T-helper 9 cell (primary cell): ENCODE measurements at places on chromosomes 13 and 19.

GRCh38 chr19:49390929-49391359 lies 2.9 kb downstream of the KASH5 start:
- DNase-seq, result no peak

DNA sequence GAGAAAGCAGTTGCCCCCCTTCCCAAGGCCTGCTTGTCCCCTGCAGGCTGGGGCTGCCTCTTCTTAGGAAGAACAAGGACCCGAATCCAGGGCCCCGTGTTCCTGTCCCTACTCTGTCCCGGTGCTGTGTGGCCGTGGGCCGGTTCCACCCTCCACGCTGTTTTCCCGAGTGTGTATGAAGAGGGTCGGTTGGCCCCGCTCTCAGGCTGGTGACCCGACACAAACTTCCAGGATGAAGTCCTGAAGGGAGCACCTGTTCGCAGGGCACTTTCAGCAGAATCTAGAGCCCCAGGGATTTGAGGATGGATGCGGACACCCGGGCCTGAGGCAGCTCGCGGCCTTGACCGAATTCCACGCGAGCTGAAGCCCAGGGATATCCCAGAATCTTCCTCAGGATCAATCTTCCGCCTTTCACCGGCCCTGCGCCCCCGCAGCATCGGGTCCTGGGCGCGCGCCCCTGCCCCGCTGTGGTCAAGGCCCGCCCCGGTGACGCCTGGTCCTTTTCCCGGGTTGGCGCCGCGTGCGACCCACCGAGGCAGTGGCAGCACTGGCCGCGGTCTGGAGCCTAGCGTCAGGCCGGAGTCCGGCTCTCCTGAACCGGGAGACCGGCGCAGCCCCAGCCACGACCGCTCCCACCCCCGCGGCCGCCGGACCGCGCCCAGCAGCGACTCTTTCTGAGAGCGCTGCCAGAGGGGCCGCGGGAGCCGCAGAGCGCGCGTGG lies 528 bp upstream of the CHST8 start:
- no peak for DNase-seq

DNA sequence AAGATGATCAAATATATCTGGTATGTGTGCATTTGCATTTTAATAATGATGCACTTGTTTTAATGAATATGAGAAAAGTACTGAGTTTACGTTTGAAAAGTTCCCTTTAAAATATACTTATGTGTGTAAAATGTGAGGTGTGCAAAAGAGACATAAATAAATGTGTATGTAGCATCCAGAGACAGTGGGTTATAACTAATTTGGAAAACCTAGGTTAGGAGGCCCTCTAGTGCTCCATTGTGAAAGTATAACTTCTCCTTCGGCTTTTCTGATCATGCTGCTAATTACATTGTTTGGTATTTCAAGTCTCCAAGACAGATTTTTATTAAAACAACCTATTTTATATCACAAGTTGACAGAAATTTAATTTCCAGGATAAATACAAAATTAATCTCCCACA lies 30.1 kb downstream of the SCEL start:
- DNase-seq, result no peak

GRCh38 chr19:40244579-40245317 lies 18.3 kb upstream of the CCNP start:
- no peak for DNase-seq

DNA sequence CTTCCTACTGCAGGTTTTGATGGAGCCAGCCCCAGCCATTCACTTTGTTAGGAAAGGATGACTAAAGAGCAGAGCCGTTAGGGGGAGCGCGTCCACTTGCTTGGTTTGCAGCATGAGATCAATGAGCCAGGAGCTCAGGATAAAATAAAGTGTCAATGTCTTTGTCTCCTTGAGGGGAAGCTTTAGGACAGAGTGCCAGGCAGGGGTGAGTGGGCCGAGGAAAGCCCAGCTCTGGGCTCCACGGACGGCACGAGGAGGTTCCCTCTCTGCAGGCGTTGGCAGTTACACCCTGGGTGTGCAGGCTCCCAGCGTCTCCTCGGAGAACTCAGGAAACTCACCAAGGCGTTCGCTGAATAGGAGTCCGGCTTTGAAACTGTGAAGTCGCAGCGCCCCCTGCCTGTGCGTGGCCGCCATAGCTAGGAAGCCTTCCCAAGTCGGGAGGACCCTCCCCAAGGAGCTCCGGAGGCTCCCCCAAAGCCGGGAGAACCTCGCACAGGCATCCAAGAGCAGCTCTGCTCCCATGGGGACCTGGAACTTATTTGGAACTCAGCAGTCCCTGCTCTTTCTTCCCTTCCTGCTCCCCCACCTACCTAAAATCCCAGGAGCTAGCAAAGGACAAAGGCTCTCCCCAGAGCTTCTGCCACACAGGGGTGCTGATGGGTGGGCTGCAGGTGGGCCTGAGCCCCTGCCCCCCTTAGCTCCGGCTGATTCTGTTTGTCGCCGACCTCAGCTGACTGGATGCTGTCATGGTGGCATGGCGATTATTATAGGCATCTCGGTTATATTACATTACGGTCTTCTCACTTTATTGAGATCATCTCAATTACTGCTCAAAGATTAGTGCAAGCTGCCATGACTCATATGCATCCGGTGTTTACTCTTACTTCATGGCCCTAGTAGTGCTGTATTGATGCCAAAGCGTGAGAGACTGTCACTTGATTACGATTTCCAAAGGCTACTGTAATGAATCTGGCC lies 34.4 kb downstream of the GSX1 start:
- DNase-seq, result peak; percentile 63

GRCh38 chr19:6806488-6806887 lies 34.0 kb downstream of the VAV1 start:
- no peak for DNase-seq

DNA sequence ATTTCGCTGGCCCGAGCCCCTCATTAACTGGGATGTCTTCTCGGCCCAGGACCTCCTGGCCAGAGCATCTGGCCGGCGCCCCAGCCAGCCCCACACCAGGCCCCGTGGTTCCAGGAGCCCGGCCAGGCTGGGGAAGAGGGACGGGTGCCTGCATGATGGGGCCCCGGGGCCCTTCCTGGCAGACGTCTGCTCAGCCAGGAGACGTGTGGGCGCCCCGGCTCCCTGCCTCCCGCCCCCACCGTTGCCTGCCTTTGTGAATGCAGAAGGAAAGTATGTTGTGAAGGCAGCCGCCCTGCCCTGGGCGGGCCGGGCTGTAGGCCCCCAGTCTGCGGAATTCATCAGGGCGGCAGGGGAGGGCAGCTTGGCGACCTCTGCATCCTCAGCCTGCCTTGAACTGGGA lies 4.4 kb upstream of the COMP start:
- no peak for DNase-seq

GRCh38 chr13:28538932-28539331 lies 44.0 kb upstream of the FLT1 start:
- DNase-seq, result no peak

DNA sequence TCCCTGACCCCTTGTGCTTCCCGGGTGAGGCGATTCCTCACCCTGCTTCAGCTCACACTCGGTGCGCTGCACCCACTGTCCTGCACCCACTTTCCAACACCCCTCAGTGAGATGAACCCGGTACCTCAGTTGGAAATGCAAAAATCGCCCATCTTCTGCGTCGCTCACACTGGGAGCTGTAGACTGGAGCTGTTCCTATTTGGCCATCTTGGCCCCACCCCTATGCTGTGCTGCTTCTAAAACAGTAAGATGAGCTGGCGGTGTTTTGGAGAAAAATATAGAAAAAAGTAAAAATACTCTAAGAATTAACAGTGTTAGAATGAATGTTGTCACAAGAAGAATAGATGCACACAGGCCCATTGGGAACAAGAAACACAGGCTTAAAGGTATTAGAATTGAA lies 92.5 kb downstream of the ITGBL1 start:
- no peak for DNase-seq

GRCh38 chr19:48518207-48518606 lies 6.6 kb upstream of the LMTK3 start:
- no peak for DNase-seq

GRCh38 chr19:743168-743687 lies 7.7 kb upstream of the MISP start:
- no peak for DNase-seq

GRCh38 chr13:111361873-111362648 lies 41.6 kb downstream of the TEX29 start:
- DNase-seq, result no peak

- DNase-seq, result no peak
These were observed 12.0 kb downstream of the FTL start for GRCh38 chr19:48977061-48977460.

- DNase-seq, result no peak
These were observed 7.5 kb downstream of the ZNF440 start for GRCh38 chr19:11821474-11822109.

- no peak for DNase-seq
These were observed 6.4 kb downstream of the LRCH1 start for GRCh38 chr13:46559272-46559805.

DNA sequence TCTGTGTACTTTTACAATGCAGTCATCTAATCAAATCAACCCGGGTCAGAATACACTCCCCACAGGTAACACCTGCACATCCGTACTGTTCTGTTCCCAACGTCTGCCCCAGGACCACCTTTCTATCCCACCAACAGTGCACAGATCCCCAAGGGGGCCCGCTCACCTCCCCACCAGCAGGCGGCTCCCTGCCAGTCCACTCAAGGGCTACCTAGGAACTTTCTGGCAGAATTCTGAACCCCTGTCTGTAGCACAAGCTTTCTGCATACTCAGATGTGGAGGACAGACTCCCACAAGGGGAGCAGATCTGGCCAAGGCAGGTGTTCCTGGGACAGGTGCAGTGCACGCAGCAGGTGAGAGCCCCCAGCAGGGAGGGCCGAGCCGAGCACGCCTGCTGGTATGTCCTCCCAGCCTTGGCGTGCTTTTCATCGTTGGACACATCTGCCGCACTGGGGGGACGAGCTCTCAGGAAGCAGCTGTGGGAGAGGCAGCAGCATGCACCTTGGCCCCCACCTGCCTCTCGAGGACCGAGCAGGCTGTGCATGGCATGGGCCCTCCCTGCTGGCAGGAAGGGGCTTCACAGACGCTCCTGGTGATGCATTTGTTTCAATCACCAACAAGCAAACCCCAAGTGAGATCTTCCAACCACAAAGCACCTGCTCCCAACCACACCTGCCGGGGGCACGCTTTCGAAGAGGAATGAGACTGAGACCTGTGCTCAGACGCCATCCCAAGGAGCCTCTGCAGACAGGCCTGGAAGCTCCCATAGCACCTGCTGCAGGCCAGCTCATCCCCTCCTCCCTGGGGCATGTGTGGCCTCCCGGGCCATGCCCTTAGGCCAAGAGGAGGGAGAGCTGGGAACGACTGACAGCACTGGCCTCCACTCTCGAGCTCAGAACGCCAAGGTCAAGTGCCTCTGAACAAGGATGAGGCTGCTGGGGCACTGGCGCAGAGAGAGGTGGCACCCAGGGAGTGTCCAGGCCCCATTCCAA lies 35.9 kb downstream of the RAB20 start:
- no peak for DNase-seq

- DNase-seq, result no peak
These were observed 20.5 kb downstream of the IQCN start for GRCh38 chr19:18253716-18254115.

- no peak for DNase-seq
These were observed 46.1 kb downstream of the OXGR1 start for GRCh38 chr13:96948127-96948526.

DNA sequence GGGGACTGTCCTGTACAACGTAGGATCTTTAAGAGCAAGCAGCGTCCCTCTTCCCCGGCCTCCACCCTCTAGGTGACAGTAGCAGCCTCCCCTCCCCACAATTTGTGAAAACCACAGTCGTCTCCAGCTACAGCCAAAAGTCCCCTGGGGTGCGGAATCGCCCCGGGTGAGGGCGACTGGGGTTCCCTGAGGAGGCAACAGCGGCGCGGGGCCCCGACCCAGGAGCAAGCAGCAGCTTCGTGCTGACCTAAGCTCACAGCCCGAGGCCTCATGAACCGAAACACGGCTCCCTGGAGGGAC lies 322 bp downstream of the ZNF558 start:
- no peak for DNase-seq

DNA sequence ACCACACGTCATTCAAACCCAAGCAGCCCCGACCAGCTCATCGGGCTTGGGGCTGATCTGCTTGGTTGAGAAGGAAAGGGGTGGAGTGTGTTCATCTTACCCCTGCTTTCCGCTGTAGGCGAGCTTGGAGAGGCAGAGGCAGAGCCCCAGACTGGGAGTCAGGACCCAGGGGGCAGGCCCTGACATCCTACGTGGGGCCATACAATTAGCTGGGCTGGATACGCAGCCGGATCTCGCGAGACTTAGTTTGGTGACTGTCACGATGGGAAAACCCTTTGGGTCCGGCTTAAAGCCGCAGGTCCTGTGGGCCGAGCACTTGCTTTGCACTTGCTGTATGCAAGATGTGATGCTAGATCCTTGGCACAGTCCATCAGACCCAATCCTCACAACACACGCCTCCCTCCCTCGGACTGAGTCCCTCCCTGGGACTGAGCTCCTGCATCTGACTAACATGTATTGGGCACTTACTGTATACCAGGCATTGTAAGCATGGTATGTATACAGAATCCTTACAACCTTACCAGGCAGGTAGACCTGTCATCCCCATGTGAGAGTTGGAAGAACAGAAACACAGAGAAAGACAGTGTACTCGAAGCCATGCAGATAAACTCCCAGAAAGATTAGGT lies 3.7 kb downstream of the CEACAM16 start:
- no peak for DNase-seq

DNA sequence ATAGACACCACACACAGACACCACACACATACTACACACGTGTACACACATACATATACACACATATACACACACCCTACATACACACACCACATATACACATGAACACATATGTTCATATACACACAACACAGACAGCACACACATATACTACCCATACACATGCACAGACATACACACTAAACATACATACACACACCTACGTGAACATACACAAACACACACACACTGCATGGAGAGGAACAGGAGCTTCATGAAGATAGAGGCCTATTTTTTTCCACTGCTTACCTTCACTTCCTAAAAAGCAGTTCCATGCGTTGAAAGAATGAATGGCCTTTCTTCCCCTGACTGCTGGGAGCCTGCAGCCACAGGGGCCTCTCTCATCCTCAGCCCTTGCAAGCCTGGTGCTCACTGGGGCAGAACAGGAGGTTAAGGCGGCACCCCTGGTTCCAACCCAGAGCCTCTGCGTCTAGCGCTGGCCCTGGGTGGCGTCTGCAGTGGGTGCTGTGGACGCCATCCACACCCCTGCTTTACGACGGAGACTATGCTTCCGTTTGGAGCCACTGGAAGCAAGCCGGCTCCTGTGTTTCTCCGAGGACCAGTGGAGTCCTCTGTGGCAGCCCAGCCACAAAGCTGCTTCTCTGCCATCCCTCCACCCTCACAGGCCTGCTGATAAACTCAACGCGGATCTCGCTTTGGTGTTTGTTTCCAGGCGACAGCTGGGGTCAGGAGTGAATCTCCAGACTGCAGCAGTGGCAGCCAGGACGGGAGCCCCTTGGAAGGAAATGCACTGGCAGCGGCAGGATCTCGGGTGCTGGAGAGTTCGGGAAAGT lies 1.9 kb upstream of the RASA3 start:
- DNase-seq, result no peak

- no peak for DNase-seq
These were observed 11.4 kb downstream of the TIMM13 start for GRCh38 chr19:2415973-2416319.
